Hindlimb muscle (tissue), 1 donor: ENCODE measurements at places on chromosomes 11 and 22. TPM values are rescaled to one million over a fixed set of nuclear protein-coding genes. Genes with fewer than 3 reads are reported as not detected.

DNA sequence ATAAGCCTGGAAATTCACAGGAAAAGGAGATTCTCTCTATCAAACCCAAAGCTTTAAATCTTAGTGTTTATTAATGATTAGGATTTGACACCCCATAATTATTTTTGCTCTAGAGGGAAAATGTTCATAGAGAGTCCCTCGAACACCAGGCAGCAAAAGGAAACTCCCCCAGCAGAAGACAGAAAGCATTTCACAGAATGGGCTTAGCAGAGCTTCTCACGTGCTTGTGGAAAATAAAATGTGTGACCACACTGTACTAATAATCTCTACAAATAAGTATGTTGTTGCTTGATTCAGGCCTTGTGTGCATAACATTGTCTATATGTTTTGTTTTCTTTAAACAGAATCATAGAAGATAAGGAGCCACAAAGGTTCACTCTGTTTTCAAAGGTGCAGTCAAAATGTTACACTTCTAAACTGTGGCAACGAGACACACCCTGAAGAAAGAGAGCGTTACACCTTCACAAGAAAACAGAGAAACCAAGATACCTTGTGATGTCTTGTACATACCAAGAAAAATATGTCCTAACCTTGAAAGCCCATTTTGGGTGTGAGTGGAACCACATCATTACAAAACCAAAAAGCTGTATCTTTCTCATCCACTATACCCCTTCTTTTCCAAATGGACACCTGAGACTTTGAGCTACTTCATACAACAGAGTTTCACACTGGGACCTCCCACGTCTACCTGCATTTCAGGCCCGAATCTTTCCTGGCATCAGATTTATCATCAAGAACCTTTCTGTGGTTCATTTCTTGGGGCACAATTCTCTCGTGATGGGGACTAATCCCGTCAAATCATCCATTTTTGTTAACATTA lies 282.5 kb downstream of the ETS1 start:
- no peak for DNase-seq

GRCh38 chr11:125359130-125359529 lies 136.9 kb downstream of the FEZ1 start:
- no peak for DNase-seq

- DNase-seq: no peak
These were observed 61.3 kb downstream of the LRRC4C start for GRCh38 chr11:41398175-41398574.

- no peak for DNase-seq
These were observed 1155.9 kb downstream of the TBC1D22A start for GRCh38 chr22:47918276-47918921.

GRCh38 chr11:35501776-35502175 lies 23.6 kb downstream of the PAMR1 start:
- no peak for DNase-seq

DNA sequence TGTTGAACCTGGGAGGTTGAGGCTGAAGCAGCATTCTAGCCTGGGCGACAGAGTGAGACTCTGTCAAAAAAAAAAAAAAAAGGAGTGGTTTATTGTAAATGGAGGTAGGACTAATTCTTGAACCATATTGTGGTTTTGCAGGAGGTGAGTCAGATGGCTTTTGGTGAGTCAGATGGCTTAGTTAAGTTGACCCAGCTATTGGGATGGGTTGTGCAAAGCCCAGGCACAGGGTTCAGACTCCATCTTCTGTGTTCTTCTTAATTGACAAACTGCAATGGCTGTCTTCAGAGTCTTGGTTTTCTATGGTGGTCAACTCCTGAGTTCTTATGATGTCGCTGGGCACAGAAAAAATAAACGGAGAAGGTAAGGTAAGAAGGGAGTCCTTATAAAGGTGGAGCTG lies 182.7 kb downstream of the ADAMTS15 start:
- no peak for DNase-seq

DNA sequence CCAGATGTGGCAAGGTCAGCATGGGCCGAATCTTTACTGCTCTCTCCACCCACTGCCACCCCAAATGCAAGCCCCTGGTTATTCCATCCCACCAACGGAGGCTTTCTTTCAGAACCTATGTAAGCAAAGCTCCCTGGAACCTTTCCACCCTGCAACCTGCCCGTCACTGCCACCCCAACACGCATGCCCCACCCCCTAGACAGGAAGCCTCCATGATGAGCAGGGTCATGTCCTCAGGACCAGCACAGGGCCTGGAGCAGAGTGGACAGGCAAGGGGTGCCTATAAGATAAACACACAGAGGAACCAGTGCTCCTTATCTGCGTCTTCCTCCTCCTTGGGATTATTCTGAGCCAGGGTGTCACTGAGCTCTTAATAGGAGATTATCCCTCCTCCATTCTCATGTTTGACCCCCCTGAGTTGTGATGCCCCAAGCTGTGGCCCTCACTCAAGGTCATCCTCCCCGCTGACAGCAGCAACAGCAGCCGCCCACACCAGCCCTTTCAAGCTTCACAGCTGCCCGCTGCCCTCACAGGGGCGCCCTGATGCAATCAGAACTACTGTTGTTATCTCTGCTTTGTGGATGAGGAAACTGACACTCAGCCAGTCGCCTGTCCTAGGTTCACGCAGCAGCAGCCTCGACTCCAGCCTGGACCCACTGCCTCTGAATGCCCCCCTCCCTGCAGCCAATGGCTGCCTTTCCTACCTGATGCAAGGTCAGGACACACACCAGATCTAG lies 647.3 kb downstream of the TBC1D22A start:
- no peak for DNase-seq

DNA sequence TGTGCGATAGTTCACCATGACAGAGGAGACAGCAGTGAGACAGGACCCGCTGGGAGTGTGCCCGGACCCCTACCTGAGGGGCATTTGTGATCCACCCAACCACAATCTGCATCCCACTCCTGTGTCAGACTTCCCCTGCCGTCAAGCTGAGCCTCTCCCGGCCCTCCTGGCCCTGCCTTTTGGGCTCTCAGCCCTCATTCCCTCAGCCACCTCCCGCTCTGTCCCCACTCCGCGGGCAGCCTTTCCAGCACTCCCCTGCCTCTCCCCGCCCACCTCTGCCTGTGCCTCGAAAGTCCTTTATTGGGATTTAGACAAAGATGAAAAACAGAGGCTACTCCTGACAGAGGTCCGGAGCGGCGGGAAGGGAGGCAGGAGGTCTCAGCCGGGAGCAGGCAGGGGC lies 4.2 kb downstream of the NFAM1 start:
- DNase-seq: no peak

DNA sequence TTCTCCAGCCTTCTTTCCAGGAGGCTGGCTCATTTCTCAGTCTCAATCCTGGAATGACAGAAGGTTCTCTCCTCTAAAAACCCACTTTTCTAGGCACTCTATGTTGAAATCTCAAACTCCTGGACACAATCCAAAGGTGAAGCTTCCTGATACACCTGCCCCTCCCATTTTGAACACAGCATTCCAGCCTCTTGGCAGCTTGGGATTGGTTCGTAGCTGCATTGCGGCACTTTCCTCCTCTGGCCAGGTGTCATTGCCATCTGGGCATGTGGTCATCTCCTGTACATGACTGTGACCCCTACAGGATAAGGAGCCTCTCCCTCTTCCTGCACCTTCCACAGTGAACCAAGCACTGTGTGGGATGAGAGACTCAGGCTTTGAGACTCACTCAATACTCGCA lies 230.2 kb upstream of the B3GAT1 start:
- no peak for DNase-seq

DNA sequence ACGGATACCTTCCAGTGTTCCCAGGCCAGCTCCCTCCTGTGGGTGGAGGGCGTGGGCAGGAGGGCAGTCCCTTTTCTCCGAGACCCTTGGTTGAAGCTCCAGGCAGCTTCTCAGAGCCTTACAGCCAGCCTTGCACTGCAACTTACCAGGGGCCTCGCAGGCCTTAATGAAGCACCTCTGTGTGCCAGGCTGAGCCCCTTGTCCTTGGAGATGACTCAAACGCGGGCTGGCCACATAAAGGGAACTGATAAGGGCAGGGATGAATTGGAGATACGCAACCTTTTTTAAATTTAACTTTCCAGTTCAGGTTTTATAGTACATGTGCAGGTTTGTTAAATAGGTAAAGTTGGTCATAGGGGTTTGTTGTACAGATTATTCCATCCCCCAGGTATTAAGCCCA lies 72.7 kb downstream of the WNT7B start:
- DNase-seq: no peak

DNA sequence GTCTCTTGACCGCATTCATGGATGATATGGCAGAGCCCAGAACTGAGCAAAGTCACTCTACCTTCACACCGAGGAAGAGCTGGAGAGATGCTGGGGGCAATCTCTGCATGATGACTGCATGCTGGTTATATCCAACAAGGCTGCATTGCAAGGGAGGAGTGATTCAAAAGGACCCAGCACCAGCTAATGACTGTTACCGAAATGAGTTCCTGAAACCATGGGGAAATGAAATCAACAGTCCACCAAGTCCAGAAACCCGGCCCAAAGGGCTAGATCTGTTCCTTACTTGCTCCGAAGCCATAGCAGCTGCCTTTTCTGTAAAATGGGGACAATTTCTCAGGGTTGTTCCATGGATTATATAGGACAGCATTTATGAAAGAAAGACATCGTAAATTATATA lies 1.2 kb upstream of the SMIM35 start:
- no peak for DNase-seq

DNA sequence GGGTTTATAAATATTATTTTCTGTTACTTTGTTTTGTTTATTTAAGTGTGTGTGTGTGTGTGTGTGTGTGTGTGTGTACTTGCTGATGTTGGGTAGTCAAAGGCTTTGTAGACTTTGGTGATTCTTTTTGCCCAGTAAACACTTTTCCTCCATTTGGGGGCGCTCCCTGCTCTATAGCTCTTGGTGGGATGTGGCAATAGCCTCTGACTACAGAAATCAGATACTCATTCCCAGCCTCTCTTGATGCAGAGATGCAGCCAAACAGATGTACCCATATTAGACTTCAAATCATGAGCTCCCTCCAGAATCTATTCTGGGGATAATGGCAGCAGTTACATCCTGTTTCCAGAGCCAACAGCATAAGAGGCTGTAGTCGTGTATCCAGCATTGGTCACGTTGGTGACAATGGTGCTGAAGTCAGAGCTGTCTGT lies 33.4 kb upstream of the APOL5 start:
- DNase-seq: peak; percentile 31

- DNase-seq: no peak
These were observed 23.1 kb upstream of the CDC42EP2 start for GRCh38 chr11:65291613-65292012.

DNA sequence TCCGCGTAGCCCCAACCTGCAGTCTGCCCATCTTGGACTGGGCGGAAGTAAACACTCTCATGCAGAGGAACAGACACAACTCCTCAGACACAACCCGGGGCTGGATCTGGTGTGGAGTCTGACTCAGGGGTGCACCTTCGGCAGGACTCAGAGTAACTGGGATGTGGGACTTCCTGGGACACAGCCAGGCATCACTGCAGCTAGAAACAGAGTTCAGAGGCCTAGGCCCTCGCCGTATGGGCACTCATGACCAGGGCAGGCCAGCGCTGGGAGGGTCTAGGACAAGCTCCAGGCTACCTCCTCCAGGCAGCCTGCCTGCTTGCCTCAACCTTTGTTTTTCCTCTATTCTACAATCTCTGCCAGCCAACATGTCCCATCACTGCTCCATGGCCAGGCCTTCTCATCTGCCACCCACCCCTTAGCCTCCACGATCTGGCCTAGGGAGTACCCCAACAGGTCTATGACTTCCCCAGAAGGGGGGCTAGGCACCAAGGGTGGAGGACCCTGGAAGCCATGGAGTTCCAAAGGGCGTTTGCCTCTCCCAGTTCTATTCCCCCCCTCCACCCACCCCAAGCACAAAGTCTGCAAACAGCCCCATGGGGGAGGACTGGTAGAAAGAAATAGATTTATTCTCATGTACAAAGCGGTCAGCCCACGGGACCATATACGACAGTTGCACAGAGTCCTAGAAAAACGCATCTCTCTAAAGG lies 98.5 kb downstream of the PDE2A start:
- DNase-seq: no peak

- no peak for DNase-seq
These were observed 2120.6 kb upstream of the RAG2 start for GRCh38 chr11:38718659-38719058.

DNA sequence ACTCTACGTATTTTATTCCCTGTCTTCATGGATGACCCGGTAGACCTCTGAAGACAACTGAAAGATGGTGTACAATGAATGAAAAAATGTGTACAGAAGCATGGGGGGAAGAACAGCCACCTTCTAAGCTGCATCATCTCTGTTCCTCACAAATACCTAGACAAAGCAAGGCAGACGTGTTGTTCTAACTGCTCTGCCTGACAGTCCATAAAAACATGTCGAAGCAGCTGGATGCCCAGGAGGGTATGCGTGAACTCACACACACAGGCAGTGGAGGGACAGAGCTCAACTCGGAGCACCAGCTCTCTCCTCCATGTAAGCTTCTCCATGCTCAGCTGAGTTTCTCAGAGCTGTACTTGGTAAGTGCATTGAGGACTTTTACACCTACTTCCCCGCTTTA lies 327.4 kb downstream of the CTTN start:
- DNase-seq: no peak

DNA sequence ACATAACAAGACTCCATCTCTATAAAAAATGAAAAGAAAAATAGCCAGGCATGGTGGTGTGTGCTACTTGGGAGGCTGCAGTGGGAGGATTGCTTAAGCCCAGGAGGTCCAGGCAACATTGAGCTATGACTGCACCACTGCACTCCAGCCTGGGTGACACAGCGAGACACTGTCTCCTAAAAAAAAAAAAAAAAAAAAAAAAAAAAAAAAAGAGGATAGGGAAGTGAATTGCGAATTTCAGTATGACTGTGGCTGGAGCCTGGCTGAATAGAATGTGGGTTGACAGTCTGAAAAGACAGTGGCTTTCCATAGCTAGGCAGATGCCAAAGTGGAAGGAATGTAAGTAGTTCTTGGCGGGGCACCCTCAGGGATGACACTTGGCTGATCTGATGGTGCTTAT lies 6.4 kb upstream of the LDHAL6A start:
- DNase-seq: no peak

GRCh38 chr22:42078469-42079318 lies 806 bp upstream of the SMDT1 start:
- DNase-seq: no peak

- peak; percentile 77 for DNase-seq
These were observed 1.5 kb downstream of the OLFML1 start for GRCh38 chr11:7486781-7487140.

- DNase-seq: no peak
These were observed 3.3 kb upstream of the FXYD2 start for GRCh38 chr11:117827521-117828511.

DNA sequence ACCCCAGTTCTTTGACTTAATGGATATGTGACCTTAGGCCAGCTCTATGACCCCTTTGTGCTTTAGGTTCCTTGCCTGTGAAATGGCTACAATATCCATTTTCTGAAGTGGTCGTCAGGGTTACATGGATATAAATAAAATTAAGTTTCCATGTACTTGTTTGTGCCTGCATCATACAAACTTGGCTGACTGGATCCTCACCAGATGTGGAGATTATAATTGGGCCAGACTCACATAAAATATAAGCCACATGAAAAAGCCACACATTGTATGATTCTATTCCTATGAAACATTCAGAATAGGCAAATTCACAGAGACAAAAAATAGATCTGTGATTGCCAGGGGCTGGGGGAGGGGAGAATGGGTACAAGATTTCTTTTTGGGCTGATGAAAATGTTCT lies 100.9 kb upstream of the USP47 start:
- peak; percentile 49 for DNase-seq

The PAMR1 gene
- 8.4 TPM for polyA plus RNA-seq

The TNKS1BP1 gene
- 144 TPM for polyA plus RNA-seq

The DBX1 gene
- 8.0 TPM for polyA plus RNA-seq

The FOLR1 gene
- 19.0 TPM for polyA plus RNA-seq

The RFPL2 gene
- polyA plus RNA-seq: not detected

The CD248 gene
- polyA plus RNA-seq: 106 TPM

The SEZ6L gene
- 0.31 TPM for polyA plus RNA-seq

The BRSK2 gene
- polyA plus RNA-seq: 1.1 TPM

The ST14 gene
- polyA plus RNA-seq: 0.67 TPM

The OR2D2 gene
- polyA plus RNA-seq: not detected

The MEI1 gene
- 1.1 TPM for polyA plus RNA-seq

The PLAAT5 gene
- 4.6 TPM for polyA plus RNA-seq
